ENCODE measurements at places on chromosomes 13 and 19.

DNA sequence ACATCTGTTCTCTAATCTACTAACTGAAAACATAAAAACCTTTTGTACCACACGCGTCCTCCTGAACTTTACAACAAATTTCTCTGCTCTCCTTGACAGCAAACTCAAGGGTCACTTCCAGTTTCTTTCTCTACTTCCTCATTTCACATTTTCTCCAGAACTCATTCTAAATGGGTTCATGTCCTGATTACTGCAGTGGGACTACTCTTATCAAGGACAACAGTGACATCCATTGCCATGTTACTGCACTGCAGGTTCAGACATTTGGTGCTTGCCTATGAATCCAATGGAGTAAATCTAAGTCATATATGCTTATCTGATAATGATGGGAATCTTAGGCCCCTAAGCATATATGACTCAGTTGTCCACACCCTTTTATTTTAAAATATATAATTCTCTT, 35.3 kb downstream of the FPR3 start:
- DNase-seq = no peak

- no peak for DNase-seq
Observed at GRCh38 chr19:46134527-46134926, 10.0 kb upstream of the IGFL3 start.

DNA sequence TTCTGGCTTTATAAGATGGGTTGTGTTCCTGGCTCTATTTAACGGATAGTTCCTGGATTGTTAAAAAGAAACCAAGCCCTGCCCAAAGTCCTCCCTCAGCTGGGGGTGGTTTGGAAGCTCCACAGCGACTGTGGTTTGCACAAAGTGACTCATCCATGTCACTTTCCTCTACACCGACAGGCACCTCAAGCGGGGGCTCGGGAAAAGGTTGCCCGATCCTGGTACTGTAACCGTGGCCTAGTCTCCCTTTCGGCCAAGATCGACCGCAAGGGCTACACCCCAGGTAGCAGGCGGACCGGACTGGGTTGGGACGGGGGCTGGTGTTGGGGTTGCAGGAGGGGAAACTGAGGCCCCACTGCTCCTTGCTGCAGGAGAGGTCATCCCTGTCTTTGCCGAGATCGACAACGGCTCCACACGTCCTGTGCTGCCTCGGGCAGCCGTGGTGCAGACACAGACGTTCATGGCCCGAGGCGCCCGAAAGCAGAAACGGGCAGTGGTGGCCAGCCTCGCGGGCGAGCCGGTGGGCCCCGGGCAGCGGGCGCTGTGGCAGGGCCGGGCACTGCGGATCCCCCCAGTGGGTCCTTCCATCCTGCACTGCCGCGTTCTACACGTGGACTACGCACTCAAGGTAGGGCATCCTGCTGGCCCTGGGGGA, 1.6 kb downstream of the ARRDC2 start:
- DNase-seq = peak; percentile 40

DNA sequence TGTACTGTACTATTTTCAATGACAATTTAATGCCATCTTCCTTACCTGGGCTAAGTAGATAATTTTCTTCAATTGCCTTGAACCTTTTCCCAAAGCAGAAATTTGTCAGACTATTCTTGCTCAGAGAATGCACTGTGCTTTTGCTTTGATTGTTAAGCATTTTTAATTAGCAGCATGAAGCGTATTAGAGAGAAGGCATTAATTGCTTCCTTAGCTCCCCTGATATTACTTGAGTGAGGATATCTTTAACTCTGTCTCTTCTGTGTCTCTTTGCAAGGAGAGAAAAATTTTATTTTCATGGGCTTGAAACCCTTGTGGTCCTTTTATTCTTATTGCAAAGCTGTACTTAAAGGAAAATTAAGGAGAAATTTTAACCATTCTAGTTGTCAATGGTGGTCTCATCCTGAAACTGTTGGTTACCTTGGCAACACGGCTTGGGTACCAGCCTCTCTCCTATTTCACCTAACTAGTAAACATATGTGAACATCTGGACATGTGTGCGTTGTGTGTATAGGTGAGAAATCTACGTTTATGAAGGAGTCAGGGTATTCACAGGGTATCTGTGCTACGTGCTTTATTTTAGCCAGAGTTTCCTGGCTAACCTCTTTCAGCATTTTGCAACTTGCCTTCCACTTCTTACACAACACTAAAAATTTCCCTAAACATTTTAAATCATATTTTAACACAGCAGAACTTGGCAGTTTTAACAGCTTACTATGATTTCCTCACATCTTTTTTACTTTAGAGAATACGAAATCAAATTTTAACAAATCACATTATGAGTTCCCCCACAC, 225.5 kb downstream of the KLF5 start:
- DNase-seq = no peak
